ENCODE measurements at places on chromosomes 1 and 21.

DNA sequence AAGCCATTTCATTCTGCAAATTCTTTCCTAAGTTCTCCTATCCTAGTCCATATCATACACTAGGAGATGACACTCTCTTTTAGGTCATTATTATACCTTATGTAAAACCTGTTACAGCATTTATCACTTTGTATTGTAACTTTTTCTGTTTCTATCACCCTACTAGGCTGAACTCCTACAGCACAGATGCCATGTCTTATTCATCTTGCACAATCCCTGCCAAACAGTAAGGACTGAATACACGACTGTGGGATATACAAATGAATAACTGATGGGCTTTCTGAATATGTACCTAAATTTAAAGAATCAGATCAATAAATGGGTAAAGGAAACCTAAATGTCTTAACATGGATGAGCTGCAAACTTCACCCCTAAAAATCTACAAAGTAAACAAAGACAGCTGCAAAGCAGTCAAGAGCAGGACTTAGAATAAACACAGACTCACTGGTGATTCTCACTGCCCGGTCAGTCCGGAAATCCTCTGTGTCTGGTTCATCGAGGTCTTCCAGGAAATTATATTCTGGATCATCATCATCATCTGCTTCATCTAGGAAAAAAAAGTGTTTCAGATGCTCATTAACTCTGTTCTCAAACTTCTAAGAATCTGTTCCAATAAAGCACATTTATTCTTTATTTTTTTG is 62.3 kb downstream of the GON4L start:
- DNase-seq: no peak

DNA sequence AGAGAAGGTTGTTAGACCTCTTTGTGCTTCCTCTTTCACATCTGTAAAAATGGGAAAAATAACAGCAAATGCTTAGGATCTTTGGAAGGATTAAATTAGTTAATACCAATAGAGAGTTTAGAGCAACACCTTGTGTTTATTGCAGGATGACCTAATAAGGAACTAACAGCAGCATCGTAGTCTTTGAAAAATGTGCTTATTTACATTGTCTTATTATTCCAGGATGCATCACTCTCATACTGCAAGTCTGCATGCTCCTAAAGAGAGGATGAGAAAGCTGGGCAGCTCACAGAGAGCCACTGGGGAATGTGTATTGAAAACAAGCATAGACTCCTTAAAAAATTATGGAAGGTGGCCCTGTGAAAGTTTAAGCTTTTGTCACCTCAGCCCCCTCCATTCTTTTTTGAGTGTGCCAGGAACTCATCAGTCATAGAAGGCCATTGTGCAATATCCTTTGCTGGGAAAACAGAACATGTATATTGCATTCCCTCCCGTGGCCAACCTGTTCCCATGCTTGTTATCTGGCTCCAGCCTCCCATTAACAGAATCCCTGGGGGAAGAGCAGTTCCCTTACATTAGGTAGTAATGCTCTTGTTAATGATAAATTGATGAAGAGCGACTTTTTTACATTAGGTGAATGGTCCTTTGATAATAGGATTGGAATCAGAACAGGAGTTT is 180.7 kb downstream of the ZNF326 start:
- no peak for DNase-seq

GRCh38 chr1:55820501-55820900 is 605.3 kb upstream of the USP24 start:
- DNase-seq: no peak

GRCh38 chr1:29708381-29708780 is 472.1 kb downstream of the PTPRU start:
- DNase-seq: no peak

DNA sequence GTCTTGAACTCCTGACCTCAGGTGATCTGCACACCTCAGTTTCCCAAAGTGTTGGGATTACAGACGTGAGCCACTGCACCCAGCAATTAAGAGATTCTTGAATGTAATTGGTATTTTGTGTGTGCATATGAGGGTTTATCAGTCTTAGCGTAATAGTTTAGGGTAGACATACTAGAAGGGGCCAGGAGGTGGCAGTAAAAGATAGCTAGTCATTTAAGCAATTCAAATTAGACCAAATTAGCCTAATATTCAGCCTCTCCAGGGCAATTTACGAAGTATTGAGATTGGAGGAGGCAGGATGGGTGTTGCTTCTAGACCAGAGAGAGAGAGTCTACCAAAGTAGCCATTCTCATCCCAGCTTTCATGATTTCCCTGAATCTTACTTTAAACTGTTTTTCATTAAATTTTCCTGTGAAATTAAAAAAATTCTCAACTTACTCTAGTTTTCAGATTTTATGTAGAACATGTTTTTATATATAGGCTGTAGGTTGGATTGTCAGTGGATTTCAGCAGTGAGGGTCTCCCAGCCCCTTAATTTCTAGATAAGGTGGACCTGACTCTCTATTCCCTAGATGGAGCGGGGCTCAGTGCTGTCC is 119.7 kb downstream of the HHAT start:
- no peak for DNase-seq

DNA sequence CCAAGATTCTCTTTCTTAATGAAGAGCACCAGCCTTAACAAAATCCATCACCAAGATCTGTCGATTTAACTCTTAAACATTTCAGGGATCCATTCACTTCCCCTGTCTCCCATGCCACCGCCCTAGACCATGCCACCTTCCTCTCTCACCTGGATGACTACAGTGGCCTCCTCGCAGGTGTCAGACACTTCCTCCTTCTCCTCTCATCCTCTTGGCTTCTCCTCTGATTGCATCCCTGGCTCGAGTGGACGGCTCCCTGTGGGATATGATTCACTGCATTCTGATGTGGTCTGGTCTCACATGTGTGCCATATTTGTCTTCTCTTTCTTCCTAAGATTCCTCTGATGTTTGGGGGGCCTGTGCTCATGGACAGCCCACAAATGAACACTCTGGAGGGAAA is 66.4 kb upstream of the KLHDC7A start:
- no peak for DNase-seq

DNA sequence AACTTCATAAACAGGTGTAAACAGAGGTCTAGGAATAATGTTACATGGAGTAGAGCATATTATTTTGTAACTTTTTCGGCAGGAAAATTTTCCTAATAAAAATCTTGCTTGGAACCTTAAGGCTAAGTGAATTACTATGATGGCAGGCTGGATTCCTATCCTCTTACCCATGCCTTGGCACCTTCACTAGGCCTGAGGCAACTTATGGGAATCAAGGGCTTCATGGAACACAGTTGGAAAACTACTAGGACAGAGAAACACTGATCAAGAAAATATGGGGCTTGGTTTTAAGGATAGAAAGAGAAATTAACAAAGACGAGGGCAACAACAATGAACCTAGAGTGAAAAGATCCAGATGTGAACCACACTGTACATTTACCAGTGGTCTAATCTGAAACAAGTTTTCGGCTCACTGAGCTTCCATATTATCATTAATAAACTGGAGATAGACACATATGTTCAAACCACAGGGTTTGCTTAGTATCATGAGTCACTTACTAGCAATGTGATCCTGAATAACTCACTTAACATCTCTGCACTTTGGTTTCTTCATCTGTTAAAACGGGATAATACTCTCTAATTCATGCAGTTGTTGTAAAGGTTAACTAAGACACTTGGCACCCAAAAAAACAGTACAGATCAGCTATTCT is 68.5 kb downstream of the GPATCH2 start:
- DNase-seq: no peak

GRCh38 chr1:48214820-48215219 is 7.7 kb upstream of the SLC5A9 start:
- DNase-seq: no peak

GRCh38 chr21:14533499-14534428 is 12.4 kb downstream of the SAMSN1 start:
- no peak for DNase-seq

DNA sequence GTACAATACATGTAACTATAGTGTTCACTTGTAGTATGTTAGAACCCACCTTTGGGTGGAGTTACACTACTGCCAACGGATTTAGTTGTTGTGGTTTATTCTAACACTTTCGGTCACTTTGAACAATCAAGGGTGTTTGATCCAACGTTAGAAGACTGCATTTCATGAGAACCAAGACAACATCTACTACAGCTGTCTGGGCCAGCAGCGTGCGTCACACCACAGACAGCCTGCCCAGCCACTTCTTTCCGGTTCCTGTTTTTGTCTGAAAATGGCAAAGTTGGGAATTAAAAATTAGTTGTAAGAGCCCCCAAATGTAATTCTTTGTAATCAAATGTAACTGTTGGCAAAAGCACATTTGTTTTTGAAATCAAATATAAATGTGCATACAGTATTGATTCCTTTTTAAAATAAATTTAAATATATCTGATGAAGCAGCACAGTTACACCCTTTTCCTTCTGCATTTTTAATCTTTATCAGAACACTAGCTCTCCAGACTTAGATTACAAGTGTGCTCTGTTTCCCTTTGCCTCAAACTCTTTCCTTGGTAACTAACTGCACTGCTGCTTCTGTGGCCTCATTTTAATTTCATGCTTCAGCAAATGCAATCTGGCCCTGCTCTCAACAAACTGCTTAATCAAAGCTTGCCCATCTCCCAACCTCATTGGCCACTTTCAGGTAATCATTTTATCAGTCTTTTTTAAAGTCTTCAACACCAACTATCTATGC is 86.6 kb upstream of the DPH5 start:
- DNase-seq: peak; percentile 27

DNA sequence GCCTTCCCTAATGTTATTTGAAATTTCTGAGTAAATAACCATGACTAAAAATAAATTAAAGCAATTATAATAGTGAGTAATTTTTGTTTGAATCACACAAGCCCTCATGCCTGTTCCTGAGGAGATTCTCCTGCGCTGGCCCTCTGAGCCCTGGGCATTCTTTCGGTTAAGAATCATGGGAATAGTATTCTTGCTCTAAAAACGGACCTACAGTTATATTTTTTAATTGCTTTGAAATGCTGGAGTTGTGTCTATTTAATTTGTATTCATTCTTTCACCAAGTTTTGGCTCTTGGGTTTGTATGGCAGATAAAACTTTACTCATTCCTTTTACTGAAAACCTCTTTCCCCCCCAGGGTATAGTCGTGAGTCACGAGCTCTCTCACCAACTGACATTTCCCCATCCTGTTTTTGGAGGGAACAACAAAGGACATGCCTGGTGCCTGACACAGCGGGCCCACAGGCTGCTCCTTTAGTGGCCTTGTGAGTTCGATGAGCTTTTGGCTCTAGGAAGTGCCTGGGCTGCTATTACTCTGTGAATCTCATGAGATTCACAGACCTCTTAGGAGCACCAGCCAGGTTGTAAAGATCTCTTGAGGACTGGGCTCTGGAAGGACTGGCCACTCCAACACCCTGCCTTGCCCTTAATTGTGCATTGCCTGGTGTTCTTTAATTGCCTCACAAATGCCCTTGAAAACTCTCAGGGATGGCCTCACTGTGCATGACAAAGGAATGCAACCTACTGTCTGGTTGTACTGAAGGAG is 58.6 kb downstream of the DDR2 start:
- DNase-seq: no peak

GRCh38 chr1:154335025-154335714 is 9.8 kb downstream of the ATP8B2 start:
- DNase-seq: peak; percentile 90

DNA sequence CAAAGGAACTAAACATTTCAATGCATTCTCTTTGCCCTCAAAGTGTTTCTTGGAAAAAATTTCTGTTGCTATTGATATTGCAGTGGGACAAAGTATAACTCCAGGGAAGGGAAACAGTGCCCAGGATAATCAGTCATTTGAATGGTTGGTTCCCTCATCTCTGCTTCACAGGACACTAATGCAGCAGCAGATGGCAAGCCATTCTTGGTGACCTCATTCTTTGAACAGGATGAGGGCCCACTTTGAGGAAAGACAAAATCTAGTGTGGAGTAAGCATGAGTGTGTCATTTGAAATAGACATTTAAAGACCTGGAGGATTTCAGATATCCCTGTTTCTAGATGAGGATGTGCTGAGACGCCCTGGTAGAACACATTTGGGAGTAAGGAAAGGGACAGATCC is 32.3 kb downstream of the CHRM3 start:
- no peak for DNase-seq

GRCh38 chr1:86395751-86396497 is at the start of gene ODF2L:
ODF2L (minus strand) TSS chr1:86396323; CDS start chr1:86387027, 9,296 bp downstream.
- DNase-seq: peak; percentile 85

GRCh38 chr1:78972723-78973122 is 33.8 kb downstream of the ADGRL4 start:
- DNase-seq: no peak

GRCh38 chr1:157988002-157988401 is 5.4 kb upstream of the KIRREL1 start:
- DNase-seq: no peak

DNA sequence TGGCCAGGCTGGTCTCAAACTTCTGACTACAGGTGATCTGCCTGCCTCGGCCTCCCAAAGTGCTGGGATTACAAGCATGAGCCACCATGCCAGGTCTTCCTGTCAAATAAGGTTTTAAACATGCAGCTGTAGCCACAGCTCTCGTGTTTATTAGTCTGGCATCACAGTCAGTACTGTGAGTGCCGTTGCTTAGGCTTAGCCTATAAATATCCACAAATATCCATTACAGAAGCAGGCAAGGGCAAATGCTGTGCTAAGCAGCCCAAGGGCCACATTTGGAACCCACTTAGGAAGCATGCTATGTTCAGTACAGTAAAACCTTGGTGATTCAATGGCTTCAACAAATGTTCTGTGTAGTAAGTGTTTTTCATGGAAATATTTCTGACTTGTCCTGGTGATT is 75.9 kb downstream of the KIF1B start:
- no peak for DNase-seq

- DNase-seq: no peak
These were observed 38.0 kb downstream of the RASSF5 start for GRCh38 chr1:206545351-206545750.

DNA sequence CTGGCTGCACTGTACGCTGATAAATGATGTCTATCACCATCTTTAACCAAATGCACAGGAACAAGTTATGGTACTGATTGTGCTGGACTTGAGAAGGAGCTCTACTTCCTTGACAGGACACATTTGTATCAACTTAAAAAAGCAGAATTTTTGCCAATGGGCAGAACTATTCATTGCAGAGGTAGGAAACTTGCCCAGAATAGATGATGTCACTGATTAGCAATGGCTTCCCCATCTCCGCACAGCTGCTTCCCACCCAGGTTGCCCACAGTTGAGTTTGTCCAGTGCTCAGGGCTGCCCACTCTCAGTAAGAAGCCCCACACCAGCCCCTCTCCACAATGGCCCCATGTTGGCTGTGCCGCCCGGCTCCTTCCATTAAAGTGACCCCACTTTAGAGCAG is 33.4 kb downstream of the CAPN2 start:
- no peak for DNase-seq

GRCh38 chr1:87402241-87403002 is 73.7 kb downstream of the LMO4 start:
- no peak for DNase-seq

GRCh38 chr1:173861731-173862145 is 6.1 kb downstream of the GAS5 start:
- DNase-seq: peak; percentile 31

Data from stimulated activated CD4-positive, alpha-beta T cell treated with anti-CD3 and anti-CD28 coated beads, Interleukin-4, amount 100 ng/mL, for 4 hours (primary cell).